ENCODE measurements at places on chromosomes 2 and 18.

DNA sequence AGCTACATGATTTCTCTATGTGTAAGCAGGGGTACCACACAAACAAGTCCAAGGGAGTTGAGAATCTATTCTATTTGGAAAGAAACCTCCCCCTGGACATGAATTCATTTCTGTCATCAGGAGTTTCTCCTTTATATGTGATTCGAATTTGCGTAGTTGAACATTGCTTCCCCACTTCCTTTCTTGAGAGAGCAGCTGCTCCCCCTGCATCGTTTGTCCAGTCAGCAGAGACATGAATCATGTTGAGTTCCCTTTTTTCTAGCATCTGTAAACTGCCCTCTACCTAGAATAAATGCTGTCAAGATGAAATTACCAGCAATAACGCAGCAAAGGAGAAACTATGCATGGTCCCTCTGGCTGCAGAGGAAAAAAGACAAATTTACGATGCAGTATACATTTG, 73.8 kb downstream of the KIF5C start:
- DNase-seq = no peak

- DNase-seq = peak; percentile 88
Measured at GRCh38 chr2:201697899-201698298, 545 bp downstream of the MPP4 start.

- no peak for DNase-seq
Measured at GRCh38 chr18:79754022-79754761, 43.5 kb upstream of the KCNG2 start.

DNA sequence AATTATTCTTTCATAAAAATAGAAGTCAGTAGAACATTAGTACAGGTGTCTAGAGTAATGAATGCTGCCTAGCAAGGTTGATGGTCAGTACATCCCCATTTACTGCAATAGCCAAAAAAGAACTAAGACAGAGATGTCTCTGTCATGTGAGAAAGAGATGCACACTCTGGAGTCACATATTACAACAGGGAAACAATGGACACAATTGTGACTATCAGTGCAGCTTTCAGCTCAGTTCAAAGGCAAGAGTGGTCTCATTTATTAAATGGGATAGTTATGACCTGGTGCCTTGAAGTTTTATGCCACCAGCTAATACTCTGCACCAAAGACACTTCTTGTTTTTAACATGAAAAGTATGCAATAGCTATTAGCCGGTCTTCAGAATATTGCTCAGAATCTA, 194.9 kb upstream of the CHAC2 start:
- DNase-seq = no peak

GRCh38 chr2:8388781-8389180, 293.1 kb upstream of the ID2 start:
- no peak for DNase-seq

DNA sequence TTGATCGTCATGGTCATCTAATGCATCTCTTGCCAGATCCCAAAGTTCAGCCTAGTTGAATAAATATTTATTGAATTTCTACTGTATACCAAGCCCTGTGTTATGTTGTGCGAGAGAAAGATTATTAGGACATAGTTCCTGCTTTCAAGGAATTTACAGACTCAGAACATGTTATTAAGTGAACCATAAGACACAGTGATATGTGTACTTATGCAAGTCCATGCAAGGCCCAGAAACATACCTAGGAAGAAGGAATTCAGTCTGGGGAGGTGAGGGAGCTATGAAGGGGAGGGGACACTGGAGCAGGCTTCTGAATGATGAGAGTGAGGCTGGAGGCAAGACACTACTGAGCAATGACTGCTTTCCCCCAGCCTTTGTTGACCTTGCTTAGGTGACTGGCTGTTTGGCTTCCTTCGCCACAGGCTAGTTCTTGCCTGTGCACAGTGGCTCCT, 81.4 kb downstream of the ACAA2 start:
- no peak for DNase-seq

- DNase-seq = no peak
Measured at GRCh38 chr2:156465573-156465972, 29.4 kb downstream of the GPD2 start.

- no peak for DNase-seq
Measured at GRCh38 chr2:86012007-86012712, 93.5 kb downstream of the POLR1A start.

DNA sequence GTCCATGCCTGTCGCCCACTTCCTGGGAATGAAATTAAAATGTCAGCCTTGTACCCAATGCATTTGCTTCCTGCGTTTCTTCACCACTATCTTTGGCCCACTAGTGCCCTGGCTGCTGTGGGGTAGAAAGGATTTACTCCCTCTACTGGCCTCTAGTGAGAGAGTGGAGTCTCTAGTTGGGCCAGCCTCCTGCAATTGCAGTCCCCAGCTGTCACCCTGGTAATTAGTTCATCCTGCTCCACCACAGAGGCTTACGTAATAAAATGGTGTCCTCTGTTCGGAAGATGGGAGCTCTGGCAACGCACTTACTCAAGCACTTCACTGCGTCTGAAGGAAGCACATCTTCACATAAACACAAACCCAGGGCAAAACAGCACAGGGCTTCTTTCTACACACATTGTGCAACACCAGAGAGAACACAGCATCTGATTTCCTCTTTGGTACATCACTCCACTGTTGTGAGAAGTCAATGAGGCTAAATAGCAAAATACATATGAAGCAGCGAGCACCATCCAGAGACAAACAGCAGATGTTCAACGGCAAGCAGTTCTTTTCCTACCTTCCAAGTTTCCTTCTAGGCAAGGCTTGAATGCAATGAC, 274.6 kb downstream of the LRATD1 start:
- no peak for DNase-seq

- DNase-seq = no peak
Measured at GRCh38 chr2:120660771-120661459, 74.8 kb upstream of the GLI2 start.

DNA sequence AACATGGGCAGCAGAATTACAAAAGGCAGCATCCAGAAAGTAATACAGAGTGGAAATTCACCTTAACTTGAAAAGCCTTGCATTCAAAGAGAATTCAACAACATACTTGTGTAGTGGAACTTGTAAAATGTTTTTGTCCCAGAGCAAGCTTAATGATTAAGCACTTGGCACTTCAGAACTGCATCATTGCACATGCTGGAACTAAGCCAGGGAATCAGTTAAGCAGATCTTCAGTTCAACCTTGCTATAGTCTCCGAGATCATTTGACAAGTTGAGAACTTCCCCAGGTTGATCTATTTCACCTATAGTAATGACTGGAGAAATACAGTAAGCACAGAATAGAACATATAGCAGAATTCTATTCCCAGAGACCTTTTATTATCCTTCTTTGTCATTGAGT, 1337.2 kb upstream of the NXPH2 start:
- no peak for DNase-seq

- DNase-seq = no peak
Measured at GRCh38 chr18:48068916-48069445, 138.5 kb upstream of the SMAD2 start.

DNA sequence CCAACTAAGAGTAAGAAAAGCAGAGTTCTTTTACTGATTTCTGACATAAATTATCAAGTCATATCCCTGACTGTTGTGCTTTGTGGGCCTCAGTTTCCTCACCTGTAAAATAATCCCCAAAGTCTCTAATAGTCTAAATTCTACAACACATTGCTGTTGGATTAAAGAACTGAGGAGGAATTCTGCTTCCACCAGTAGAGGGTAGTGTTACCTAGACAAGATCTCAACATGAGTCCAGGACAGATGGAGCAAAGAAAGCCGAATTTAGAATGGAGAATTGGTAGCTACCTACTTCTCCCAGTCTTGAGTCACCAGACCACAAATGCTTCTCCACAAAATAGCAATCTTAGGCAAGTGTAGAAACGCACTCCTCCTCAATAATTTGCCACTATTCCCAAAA, 462.5 kb upstream of the FSHR start:
- DNase-seq = peak; percentile 26

Measured in fibroblast of upper back skin (primary cell).